ENCODE measurements at places on chromosomes 7 and 10.

DNA sequence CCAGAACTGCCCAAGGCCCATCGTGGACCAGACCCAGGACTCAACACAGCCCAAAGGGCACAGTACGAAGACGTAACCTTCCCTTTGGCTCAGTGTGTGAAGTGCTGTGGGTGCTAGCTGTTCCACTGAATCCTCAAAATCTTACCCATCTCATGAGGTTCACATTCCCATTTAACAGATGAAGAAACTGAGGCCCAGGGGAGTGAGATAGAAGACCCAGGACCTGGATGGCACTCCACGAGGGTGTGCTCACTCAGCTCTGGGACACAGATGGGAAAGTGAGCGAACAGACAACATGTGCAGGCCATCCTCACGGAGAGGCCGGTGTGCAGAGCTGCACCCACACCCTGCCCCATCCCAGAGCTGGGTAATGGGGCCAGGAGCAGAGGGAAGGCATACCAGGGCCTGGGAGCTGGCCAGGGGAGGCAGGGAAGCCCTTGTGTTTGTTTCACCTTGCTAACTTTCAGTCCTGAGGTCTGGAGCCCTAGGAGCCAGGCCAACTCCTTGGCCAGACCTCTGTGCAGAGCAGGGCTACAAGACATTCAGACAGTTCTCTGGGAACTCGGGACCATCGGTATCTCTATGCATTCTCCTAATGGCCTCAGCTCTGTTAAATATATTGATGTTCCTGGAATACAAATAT, 100.3 kb upstream of the ZMIZ1 start:
- DNase-seq = no peak

DNA sequence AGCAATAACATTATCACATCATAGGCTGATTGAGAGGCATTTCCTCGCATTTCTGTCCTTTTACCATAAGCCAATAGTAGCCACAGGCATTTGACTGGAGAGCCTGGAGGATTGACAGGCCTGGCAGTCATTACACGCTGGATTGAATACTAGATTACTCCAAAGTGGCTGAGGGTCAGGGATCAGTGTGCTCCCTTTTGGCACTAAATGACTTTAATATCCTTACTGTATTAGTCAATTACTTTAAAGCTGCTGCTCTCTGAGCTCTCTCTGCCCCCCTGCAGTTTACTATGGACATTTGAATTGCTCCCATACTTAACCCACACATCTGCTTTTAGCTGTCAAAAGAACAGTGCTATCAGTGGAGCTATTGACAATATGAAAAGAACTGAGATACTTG, 302.0 kb downstream of the TFEC start:
- no peak for DNase-seq

GRCh38 chr10:127977357-127978009, 70.6 kb downstream of the PTPRE start:
- no peak for DNase-seq

- no peak for DNase-seq
These were observed 87.3 kb upstream of the TRIL start for GRCh38 chr7:29045258-29046086.

DNA sequence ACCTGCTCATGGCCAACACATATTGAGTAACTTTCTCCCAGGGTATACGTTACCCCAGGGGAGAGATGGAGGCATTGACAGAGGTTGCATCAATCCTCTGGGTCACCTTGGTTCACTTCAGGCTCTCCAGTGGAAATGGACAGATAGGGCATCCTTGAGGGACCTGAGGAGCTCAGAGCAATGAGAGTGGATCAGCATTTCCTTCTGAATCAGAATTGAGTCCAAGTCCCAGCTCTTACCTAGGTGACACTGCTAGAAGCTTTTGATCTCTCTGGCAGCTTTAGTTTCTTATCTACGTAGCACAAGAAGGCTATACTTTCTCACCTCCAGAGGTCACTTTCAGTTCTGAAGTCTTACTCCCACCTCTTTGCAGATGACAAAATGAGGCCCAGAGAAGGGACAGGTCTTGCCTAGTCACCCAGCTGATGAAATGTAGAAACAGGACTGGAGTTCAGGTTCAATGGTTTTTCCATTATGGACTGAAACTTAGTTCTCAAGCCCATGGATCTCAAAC, 35.2 kb downstream of the PANK1 start:
- no peak for DNase-seq

- no peak for DNase-seq
These were observed 167.0 kb upstream of the CDK1 start for GRCh38 chr10:60611291-60611747.

GRCh38 chr7:43152696-43153095, 40.2 kb downstream of the HECW1 start:
- no peak for DNase-seq

DNA sequence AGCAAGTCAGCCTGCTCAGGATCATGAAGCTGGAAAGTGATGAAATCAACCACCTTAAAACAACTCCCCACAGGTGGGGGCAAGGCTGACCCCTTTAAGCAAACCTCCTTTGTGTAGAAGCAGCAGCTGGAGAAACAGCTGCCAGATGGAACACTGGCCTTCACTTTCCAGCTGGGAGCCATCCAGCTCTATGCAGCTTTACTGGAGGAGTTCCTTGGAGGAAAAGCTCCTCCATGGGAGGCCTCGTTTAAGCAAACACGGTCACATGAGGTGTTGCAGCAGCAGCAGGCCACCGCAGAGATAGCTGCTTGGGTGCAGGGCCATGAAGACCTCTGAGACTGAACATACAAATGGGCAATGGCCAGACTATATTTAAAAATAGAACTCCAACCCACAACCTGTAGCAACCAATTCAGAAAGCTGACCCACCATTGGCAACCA, 13.0 kb upstream of the DLG5 start:
- DNase-seq = no peak

GRCh38 chr10:25815999-25816768, 117.8 kb upstream of the MYO3A start:
- DNase-seq = no peak

- DNase-seq = no peak
These were observed 52.0 kb downstream of the P4HA1 start for GRCh38 chr10:73044378-73045285.

DNA sequence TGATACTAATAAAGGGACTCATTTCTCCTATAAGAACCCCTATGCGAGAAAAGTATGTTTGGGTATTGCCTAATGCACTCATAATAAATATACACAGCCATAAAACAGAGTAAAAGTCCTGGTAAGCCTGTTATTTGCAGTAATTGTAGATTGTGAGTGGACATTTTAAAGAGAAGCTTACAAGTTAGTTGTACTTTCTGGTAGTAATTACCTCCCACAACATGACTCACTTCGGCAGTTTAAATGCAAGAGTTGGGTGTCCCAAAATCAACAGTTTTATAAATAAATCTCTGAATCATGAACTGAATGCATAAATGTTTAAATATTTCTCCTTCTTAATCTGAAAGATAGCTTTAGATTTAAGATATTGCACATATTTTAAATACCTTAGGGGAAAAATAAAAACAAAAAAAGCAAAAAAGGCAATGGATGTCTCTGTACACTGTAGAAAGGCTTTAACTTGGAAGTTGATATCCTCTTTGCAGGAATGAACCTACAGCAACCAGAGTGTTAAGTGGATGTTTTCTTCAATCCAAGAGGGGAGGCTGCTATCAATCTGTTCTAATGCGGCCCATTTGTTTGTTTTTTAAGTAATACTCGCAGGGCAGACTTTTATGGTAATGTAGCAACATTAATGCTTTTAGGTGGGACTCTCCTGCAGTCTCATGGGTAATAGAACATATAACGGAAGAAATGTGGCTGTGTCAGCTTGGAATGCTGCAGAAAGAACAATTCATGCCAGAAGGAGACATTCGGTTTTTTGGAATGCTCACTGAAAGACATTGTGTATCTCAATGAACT, 57.3 kb upstream of the ZEB1 start:
- no peak for DNase-seq

DNA sequence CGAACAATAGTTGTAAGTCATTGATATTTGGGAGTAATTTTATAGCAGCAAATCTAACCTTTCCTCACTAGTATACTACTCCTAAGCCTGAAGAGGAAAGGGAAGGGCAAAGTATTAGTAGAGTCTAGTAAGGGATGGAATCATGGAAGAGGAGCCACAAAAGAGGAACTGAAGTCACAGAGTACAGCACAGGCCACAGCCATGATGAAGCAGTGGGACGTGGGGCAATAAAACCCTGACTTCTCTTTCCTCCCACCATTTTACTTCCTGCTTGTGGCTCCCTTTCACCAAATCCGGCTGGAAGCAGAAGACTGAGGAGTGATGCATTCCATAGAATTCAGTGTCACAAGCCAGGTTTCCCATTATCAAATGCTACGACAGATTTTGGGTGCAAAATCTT, 58.7 kb downstream of the CABCOCO1 start:
- DNase-seq = no peak

- DNase-seq = no peak
These were observed 18.7 kb downstream of the CALD1 start for GRCh38 chr7:134798155-134798554.

DNA sequence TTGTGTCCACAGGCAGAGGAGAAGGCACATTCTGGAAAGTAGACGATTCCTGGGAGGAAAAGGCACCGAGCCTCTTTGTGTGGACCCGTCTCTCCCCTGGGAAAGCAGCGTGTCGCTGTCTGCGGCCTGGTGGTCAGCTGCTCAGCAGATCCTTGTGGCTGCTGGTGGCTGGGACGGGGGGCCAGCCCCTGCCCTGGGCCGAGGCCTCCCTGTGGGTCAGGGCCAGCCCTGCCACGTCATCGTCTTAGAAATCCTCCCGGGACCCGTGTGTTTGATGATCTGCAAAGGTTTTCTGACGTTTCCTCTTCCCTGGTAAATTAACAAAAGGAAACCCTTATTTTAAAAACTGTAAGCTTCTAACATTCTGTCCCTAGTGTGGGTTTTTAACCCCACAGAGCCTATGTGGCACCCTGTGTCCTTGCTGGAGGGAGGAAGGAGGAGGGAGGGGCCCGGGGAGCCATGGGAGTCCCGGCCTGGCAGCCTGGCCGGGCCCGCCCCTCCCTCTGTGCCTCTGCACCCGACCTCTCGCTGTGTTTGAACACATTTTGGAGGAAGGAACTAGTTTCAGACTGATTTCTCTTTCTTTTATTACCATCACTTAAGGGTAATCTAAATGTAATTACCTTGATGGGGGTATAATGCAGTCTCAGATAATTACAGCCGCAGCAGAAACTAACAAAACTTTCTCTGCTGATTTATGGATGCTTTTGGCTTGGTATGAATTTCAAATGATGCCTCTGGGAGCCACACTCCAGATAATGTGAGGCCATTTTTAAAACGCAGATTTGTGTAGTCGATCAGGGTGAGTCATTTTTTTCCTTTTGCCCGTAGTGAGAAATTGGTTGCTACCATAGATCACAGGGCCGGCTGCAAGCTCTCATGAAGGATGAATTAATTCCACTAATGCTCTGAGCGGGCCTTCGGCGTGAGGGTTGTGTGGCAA, 85.5 kb downstream of the NKX6-2 start:
- no peak for DNase-seq

DNA sequence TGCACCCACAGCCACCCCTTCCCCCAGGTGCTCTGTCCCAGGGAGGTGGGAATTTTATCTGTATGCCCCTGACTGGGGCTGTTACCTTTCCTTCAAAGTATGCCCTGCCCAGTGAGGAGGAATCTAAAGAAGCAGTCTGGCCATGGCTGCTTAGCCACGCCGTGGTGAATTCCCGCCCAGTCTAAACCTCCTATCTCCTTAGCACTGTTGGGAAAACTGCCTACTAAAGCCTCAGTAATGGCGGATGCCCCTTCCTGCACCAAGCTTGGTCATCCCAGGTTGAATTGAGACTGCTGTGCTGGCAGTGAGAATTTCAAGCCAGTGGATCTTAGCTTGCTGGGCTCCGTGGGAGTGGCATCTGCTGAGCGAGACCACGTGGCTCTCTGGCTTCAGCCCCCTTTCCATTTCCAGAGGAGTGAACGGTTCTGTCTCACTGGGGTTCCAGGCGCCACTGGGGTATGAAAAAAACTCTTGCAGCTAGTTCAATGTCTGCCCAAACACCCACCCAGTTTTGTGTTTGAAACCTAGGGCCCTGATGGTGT, 87.2 kb downstream of the ABCC2 start:
- DNase-seq = no peak

DNA sequence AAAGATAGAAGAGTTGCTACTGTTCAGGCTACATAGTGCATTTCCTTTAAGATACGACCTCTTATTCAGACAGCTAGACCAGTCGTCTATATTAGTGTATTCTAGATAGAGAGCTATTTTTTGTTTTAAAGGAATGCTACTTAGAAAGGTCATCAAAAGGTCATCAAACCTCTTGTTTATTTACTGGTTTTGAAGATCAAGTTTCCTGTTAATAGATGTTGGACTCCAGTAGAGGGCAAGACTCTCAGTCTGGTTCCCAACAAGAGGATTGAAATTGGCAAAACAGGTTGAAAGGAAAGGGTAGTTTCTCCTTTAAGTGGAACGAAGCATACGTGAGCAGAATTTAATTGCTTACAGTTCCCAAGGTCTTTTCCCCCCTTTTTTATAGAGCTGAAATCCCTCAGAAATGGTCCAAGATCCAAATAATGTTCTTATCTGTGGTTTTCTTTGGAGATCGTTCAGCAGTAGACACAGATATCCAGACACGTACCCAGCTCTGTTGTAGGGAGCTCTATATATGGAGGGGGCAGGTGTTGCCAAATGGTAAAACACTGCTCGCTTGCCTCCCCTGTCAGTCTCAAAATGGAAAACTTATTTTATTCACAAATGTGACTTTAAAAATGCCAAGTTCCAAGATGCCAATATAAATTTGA, 37.2 kb downstream of the BAMBI start:
- DNase-seq = no peak

GRCh38 chr10:3364768-3365480, 192.3 kb upstream of the PITRM1 start:
- no peak for DNase-seq

- DNase-seq = no peak
These were observed 102.4 kb downstream of the CFTR start for GRCh38 chr7:117582219-117582704.

- DNase-seq = peak; percentile 15
These were observed 111.5 kb downstream of the CCNY start for GRCh38 chr10:35447693-35448407.

DNA sequence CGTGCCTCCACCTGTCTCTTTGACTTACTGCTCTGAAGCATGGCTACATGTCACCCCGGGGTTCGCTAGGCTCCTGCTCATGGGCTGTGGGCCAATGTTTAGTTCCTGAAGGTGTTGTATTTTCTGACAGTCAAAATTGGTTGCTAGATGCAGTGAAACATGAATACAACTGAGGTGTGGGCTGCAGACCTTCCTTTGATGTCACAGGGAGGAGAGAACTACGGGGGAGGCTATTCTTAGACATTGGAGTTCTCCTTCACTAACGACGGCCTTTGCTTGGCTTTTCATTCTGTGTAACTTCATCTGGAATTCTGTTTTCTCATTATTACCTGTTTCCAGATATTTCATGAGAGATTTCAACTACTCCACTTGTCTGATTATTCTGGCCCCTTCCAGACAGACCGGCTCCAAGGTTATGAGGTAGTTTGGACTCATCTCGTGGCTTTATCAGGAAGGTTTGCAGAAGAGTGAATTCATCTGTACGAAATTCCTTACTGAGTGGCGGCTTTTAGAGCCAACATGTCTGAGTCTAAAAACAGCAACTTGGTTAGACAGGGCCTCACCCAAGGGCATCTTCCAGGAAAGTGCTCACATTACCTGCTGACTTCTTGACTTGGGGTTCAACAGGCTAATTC, 774.7 kb downstream of the SUGCT start:
- DNase-seq = no peak
